ENCODE measurements at places on chromosomes 11 and 22.
A peak's percentile ranks its signal among the peaks of the same experiment; 100 is the strongest.

DNA sequence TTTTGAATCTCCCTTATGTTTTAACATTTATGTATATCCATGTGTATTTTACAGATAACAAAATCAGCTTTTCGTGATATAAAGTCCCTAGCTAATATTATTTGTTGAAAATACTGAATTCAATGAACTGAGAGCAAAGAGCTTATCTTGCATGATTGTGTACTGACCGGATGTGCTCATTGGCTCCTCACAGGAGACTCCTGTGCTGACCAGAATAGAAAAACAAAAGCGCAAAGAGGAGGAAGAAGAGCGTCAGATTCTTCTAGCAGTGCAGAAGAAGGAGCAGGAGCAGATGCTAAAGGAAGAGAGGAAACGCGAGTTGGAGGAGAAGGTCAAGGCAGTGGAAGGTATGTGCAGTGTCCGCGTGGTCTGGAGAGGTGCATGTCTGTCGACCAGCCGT lies 39.4 kb upstream of the SLC25A18 start:
- H3K36me3 ChIP-seq, result no peaks in the 10 kb centered on the region
- H3K4me3 ChIP-seq, result no peak overlapping the region
- no peak for DNase-seq

GRCh38 chr11:16261836-16262644 lies 94.3 kb downstream of the SOX6 start:
- H3K36me3 ChIP-seq, result no peaks in the 10 kb centered on the region
- no peaks in the 10 kb centered on the region for H3K27me3 ChIP-seq
- no peak for DNase-seq
- no peak overlapping the region for H3K4me3 ChIP-seq
- H3K27ac ChIP-seq, result no peak overlapping the region
- peaks cover 4% of the 10 kb centered on the region for H3K4me1 ChIP-seq

DNA sequence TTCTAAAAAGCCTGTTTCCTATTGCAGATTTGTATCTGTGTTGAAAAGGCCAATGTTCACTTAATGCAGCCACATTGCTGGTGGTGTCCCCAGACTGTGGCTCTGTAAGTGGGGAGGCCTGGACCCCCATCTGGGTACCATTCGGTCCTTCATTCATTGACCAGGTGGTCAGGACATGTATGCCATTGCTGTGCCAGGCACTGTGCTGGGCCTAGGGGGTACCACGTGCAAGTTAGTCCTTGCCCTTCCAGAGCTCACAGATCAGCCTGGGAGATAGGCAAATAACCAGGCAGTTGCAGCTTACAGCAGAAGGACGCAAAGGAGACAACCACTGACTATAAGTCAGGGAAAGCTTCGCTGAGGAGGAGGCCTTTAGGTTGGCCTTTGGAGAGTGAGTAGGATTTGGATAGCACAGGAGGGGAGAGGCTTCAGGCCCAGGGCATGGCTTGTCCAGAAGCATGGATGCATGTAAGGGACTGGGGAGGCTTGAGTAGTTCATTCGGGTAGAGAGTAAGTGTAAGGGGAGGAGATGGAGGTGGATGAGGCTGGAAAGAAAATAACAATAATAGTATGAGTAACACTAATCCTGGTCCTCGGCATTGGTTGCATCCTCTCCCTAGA lies 5.0 kb downstream of the PRDM11 start:
- no peak overlapping the region for H3K4me3 ChIP-seq
- H3K4me1 ChIP-seq, result peaks cover 48% of the 10 kb centered on the region
- H3K27ac ChIP-seq, result no peak overlapping the region

GRCh38 chr11:28289444-28289843 lies 181.3 kb downstream of the METTL15 start:
- H3K4me1 ChIP-seq, result no peaks in the 10 kb centered on the region
- H3K27ac ChIP-seq, result no peak overlapping the region
- DNase-seq, result no peak
- no peaks in the 10 kb centered on the region for H3K27me3 ChIP-seq
- H3K36me3 ChIP-seq, result no peaks in the 10 kb centered on the region

DNA sequence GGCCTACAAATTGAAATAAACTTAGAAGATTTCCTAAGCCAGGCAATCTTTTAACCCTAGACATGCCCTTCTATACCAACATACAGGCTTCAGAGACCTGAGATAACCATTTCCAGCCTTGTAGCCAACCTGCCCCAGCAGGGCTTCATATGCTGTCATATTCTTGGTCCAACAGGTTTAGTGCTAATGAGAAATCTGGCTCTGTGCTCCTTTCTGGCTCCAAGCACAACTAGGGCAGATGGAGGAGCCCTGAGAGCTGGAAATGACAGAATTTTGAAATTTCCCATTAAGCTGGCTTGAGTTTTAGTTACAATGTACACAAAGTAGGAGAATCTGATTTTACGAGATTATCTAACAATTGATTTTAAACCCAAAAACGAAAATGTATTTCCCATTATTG lies 323.0 kb upstream of the CCDC90B start:
- no peak overlapping the region for H3K27ac ChIP-seq
- no peak for DNase-seq
- H3K27me3 ChIP-seq, result no peaks in the 10 kb centered on the region
- no peak overlapping the region for H3K4me3 ChIP-seq
- no peaks in the 10 kb centered on the region for H3K36me3 ChIP-seq

- H3K27me3 ChIP-seq, result no peaks in the 10 kb centered on the region
- H3K36me3 ChIP-seq, result no peaks in the 10 kb centered on the region
- no peaks in the 10 kb centered on the region for H3K4me1 ChIP-seq
- no peak for DNase-seq
These were observed 671.2 kb downstream of the TBC1D22A start for GRCh38 chr22:47433627-47434026.

DNA sequence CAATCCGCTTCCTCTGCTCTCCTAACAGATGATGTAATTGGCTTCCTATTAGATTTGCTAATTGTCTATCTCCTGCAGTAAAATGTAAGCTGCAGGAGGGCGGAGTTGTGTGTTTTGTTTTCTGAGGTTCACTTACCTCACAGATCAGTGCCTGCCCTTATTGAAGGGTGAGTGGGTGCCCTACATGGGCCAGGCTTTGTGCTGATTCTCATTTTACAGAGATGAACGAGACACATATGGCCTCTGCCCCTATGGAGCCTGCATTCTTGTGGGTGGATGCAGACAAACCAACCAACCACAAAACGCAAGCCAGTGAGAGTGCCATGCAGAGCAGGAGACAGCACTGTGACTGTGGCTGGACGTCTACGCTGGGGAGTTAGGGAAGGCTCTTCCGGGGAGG lies 9.9 kb downstream of the TESMIN start:
- H3K27ac ChIP-seq, result no peak overlapping the region
- no peaks in the 10 kb centered on the region for H3K36me3 ChIP-seq
- H3K27me3 ChIP-seq, result no peaks in the 10 kb centered on the region
- no peaks in the 10 kb centered on the region for H3K4me1 ChIP-seq
- H3K4me3 ChIP-seq, result no peak overlapping the region

GRCh38 chr11:64892411-64892831 lies 14.0 kb upstream of the EHD1 start:
- no peak overlapping the region for H3K27ac ChIP-seq
- H3K36me3 ChIP-seq, result peaks cover 22% of the 10 kb centered on the region
- DNase-seq, result peak; percentile 62
- H3K4me1 ChIP-seq, result peaks cover 44% of the 10 kb centered on the region
- H3K4me3 ChIP-seq, result no peak overlapping the region
- H3K27me3 ChIP-seq, result no peaks in the 10 kb centered on the region

DNA sequence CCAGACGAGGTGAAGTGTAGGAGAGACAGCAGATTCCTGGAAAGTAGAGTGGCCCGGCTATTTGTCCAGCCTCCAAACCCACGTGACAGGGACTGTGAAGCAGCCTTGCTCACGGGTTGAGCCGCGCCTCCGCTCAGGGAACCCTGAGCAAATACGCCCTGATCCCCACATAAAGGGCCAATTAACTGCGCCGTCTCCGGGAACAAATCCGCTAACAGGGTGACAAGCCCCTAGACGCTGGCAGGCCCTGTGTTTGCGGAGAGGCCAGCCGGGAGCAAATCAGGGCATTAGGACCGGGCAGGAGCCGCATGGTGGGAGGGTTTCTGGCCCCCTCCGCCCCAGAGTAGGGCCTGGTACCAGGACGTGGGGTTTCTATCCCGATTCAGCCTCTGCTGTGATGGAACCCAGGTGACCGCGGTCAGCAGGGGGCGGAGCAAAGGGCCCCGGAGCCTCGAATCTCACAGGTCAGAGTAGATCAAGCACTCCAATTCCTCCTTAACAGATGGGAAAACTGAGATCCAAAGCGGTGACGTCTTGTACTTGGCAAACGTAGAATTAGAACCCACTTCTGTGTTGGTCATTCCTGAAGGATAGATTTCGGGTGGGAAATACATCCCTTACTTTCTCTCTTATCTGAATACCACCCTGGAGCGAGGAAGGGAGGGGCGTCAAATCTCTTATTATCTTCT lies 2.0 kb upstream of the ROBO3 start:
- no peaks in the 10 kb centered on the region for H3K36me3 ChIP-seq
- peaks cover 28% of the 10 kb centered on the region for H3K4me1 ChIP-seq
- H3K27ac ChIP-seq, result no peak overlapping the region
- H3K4me3 ChIP-seq, result peak overlapping the region; percentile 36
- DNase-seq, result peak; percentile 35

- H3K27me3 ChIP-seq, result no peaks in the 10 kb centered on the region
- H3K4me1 ChIP-seq, result peaks cover 17% of the 10 kb centered on the region
- H3K36me3 ChIP-seq, result peaks cover 32% of the 10 kb centered on the region
- DNase-seq, result no peak
- no peak overlapping the region for H3K27ac ChIP-seq
- H3K4me3 ChIP-seq, result no peak overlapping the region
These were observed 3.0 kb downstream of the TTC12 start for GRCh38 chr11:113317339-113317738.

DNA sequence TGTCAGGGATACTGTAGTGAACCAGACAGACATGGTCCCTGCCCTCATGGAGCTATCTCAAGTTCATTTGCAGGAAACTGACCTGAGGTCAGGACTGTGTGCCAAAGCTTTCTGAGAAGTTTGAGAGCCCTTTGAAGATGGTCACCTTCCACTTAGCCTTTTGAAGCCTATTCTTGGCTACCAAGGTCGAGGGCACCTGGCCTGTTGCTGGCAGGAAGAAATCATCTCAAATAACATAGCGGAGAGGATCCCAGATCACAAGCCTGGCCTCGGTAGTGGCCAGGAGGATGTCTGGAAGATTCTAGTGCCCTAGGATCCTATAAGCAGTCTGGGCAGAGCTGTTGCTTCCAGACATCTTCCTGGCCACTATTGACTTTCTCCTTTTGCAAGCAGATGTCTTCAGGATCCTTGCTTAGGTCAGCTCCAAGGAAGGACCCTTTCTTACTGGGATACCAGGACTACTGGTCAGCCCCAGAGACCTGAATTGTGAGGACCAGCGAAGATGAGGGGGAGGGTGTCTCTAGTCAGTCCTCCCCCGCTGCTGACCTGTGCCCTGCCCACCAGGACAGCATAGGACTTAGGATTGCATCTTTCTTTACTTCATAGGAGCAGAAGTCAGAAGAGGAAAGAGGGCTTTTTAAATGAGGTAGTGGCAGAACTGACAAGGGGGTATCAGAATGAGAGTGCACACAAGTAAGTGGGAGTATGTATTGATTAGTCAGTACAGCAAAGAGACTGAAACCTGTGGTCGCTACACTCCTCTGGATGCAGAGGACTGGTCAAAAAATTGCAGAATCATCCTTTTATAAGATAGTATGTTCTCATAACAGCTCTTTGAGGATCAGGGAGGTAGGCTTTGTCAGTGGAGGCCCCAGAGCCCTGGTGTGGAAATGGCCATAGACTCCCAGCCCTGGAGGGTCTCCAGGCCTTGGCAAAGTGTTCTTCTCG lies 94.8 kb downstream of the TEAD1 start:
- H3K4me3 ChIP-seq, result no peak overlapping the region
- no peaks in the 10 kb centered on the region for H3K27me3 ChIP-seq
- no peak for DNase-seq
- H3K4me1 ChIP-seq, result peaks cover 80% of the 10 kb centered on the region

DNA sequence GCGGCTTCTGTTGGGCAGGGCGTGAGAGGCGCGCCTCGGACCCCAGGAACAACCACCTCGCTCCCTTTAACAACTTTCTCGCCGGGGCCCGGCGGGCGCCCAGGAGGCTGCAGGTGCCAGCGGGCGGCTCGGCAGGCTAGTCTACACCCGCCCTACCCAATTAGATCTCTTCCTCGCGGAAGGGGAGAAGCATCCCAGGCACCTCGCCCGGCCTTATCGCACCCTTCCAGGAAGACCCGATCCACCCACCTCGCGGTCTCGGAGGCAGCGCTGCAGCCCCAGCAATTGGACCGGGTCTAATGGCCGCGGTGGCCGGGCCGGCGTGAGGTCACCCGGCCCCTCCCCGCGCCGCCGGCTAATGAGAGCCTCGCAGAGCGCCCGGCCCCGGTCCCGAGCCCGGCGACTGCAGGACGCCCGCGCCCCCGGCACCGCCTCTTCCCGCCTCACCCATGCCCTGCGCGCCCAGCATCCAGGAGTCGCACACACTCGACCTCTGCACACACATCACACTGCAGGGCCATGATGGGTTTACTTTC lies at the start of gene PLAAT3:
PLAAT3 (minus strand) TSS at position 298 of the 536 bp plus-strand sequence. CDS start 419 bp downstream, outside the sequence.
- peak within 1 kb of the TSS; percentile 92 for H3K27ac ChIP-seq
- no peaks in the 10 kb centered on the region for H3K36me3 ChIP-seq
- H3K4me1 ChIP-seq, result peaks cover 39% of the 10 kb centered on the region
- H3K27me3 ChIP-seq, result no peaks in the 10 kb centered on the region
- H3K4me3 ChIP-seq, result peak within 1 kb of the TSS; percentile 79

GRCh38 chr11:7514099-7514591 lies 346 bp downstream of the PPFIBP2 start:
- no peaks in the 10 kb centered on the region for H3K27me3 ChIP-seq
- no peak for DNase-seq
- peak overlapping the region; percentile 98 for H3K27ac ChIP-seq
- peak overlapping the region; percentile 83 for H3K4me3 ChIP-seq
- no peaks in the 10 kb centered on the region for H3K36me3 ChIP-seq

DNA sequence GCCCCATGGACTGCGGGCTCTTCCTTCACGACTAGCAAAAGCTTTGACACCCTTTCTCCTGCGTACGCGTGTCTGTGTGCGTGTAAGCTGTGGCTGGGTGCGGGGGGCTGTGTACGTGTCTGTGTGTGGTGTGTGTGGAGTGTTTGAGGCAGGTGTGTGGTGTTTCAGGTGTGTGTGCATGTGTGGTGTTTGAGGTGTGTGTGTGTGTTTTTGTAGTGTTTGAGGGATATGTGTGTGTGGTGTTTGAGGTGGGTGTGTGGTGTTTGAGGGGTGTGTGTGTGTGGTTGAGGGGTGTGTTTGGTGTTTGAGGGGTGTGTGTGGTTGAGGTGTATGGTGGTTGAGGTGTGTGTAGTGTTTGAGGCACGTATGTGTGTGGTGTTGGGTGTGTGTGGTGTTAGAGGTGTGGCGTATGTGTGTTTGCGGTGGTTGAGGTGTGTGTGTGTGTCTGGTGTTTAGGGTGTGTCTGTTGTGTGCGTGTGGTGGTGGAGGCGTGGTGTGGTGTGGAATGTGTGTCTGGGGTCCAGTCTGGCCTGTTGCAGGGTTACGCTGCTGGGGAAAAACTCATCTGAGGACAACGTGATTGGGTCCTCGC lies 687 bp upstream of the ARSA start:
- H3K36me3 ChIP-seq, result no peaks in the 10 kb centered on the region
- peak overlapping the region; percentile 69 for H3K27ac ChIP-seq
- no peak for DNase-seq
- no peaks in the 10 kb centered on the region for H3K27me3 ChIP-seq
- peaks cover 7% of the 10 kb centered on the region for H3K4me1 ChIP-seq
- peak overlapping the region; percentile 84 for H3K4me3 ChIP-seq

- H3K27me3 ChIP-seq, result no peaks in the 10 kb centered on the region
- no peaks in the 10 kb centered on the region for H3K4me1 ChIP-seq
- no peaks in the 10 kb centered on the region for H3K36me3 ChIP-seq
- no peak overlapping the region for H3K4me3 ChIP-seq
These were observed 407.1 kb upstream of the LRRC4C start for GRCh38 chr11:41866525-41866924.

- H3K4me1 ChIP-seq, result no peaks in the 10 kb centered on the region
- no peaks in the 10 kb centered on the region for H3K36me3 ChIP-seq
- no peak overlapping the region for H3K4me3 ChIP-seq
- DNase-seq, result no peak
These were observed 1123.6 kb downstream of the DLG2 start for GRCh38 chr11:84503503-84503902.
